ENCODE measurements at places on chromosomes 6 and 20.

DNA sequence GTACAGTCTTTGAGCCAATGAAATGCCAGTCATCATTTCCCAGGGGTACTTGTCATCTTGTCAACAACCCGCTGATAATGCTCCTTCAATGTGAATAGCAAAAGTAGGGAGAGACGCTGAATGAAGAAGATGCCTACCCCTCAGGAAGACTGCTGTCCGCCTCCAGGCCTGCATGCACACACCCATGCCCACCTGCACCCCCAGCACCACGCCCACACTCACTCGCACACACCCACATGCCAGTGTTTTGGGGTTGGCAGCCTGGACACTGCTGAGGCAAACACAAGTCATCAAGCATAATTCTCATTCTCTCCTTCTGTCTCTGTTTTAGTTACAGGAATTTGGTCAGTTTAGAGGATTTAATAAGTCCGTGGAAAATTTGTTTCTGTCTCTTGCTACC lies 63.6 kb downstream of the SYTL3 start:
- DNase-seq, result no peak

DNA sequence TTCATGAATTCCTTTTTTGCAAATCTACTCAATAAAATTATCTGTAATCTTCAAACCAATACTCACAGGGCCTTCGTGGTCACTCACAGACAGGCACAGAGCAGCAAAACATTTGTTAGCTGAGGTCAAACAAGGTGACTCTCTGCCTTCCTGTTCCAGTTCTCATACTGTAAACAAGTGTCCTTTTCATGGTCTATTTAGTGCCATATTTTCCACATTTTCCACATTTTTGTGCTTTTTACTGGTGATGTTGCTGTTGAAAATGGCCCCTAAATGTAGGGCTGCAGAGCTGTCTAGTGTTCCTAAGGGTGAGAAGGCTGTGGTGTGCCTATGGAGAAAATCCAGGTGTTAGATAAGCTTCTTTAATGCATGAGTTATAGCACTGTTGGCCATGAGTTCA lies 133.1 kb upstream of the COL21A1 start:
- DNase-seq, result no peak

GRCh38 chr20:20395903-20396568 lies 28.1 kb downstream of the INSM1 start:
- no peak for DNase-seq

DNA sequence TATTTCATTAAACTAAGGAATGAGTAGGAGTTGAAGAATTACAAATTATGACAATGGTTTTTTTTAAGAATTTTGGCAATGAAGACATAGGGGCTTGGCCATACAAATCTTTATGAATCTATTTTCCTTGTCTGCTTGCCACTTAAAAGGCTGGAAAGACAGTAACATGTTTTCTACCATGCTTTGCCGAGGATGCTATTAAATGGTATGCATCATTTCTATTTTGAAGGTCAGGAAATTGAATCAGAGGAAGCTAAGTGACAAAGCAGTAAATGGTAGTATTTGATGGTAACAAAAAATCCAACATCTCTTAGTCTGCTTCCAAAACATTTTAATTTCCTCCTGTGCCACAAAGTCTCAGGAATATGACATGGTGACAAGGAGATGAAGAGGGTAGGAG lies 287.2 kb downstream of the RFPL4B start:
- no peak for DNase-seq

GRCh38 chr6:73942592-73943186 lies 246.7 kb downstream of the CD109 start:
- DNase-seq, result peak; percentile 30

DNA sequence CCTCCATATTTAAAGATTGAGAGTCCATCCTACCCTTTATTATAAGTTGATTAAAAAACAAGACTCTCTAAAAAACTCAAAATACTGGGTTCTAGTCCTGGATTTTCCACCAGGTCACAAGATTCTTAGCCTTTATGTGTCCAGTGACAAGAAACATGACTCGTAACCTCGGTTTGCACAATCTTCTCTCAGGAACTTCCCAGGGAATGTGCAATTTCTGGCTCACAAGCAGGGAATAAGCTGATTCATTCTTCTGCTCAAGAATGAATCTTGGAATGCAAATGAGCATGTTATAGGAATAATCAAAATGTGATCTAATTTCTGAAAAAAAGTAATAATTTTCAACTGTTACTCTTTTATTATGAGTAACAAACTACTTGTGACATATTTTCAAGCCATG lies 45.1 kb downstream of the OGFRL1 start:
- no peak for DNase-seq

DNA sequence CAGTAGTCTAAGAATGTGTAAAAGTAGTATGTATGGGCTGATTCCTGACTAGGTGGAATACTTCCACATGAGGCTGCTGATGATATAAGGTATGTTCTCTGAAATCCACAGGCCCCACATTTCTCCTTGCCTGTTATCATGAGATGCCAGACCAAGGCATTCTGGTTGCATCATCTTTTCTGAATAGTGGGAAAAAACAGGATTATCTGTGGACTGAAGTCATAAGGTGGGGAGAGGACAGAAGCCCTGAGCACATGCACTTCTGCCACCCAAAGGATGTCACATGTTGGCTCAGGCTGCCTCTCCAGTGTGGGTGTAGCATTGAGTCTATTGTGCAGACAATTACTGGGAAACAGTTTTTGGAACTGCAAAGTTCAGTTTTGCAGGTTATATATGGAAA lies 184.5 kb upstream of the RAB32 start:
- DNase-seq, result no peak

Data from NCI-H524 (cell line).